HEK293T (cell line): ENCODE measurements at places on chromosomes 1 and 21.

DNA sequence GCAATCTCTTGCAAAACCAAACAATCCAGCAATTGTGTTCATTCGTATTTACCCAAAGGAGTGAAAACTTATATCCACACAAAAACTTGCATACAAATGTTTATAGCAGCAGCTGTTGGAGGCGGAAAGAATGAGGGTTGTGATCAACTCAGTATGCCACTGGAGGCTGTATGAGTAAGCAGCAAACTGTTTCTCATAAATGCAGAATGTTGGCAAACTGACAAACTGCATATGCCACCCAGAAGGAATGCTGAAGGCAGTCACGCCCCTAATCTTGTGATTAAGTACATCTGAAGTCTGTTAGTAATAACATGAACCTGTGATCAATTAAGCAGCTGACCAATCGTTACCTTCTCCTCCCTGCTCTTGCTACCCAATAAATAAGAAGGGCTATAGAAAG lies 60.5 kb upstream of the CR2 start:
- DNase-seq = no peak

GRCh38 chr1:38015978-38016725 lies 3.6 kb downstream of the UTP11 start:
- DNase-seq = no peak

DNA sequence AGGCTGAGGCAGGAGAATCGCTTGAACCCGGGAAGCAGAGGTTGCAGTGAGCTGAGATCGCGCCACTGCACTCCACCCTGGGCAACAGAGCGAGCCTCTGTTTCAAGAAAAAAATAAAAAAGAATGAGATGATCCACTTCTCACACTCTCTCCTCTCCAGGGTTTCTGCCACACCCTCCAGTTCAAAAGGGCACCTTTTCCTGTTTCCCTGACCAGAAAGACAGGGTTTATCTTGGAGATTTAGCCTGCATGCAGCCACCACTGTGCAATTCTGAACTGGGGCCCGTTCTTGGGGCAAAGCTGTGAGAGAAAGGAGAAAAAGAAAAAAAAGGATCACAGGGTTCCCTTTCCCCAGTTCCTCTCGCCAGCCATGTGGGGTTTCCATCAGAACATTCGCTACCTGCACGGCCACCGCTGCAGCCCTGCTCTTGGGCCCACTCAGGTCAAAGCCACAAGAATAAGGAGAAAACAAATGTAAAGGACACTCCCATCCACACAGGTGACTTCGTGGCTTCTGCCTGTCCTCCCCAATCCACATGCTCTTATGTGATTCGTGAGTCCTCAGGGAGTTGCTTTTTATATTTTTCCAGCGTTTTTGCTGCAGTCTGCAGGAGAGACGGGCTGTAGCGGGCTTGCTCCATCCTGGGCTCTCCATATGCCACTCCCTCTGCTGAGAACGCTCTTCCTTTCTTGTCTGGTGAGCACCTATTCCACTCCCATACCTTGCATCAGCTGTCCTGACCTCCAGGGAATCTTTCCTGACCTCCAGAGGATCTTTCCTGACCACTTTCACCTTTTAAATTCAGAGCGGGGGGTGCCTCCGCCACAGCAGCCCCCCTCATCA lies 26.4 kb downstream of the GNG4 start:
- no peak for DNase-seq

DNA sequence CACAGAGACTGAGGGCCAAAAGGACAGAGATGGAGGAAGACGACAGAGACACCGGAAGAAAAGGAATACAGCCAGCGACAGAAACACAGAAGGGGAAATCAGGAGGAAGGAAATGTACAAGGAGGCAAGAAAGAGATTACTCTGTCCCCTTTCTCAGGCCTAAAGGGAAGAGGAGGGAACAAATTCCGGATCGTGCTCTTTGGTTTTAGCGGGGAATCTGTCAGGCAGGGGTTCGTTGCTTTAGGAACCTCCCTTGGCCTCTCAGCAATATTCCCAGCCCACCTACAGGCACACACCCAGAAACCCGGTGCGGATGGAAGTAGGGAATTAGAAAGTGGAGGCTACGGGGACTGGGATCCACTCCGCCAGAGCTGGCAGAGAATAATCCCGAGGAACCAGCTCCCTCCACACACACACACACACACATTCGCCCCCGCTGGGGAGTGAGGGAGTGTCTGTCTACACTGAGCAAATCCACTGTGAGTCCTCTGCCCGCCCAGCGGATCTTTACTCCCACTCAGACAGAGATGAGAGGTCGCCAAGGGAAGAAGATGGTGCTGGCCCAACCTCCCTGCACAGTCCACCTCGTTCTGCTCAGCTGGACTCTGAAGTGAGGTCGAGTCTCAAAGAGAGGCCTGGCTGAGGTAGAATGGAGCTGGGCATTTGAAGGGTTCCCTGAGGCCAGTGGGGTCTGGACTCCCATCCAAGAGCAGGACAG lies 5.7 kb downstream of the TAL1 start:
- no peak for DNase-seq

GRCh38 chr1:31248276-31248675 lies 8.6 kb upstream of the NKAIN1 start:
- no peak for DNase-seq
